ENCODE measurements at places on chromosomes 12 and 14.
A peak's percentile ranks its signal among the peaks of the same experiment; 100 is the strongest.

DNA sequence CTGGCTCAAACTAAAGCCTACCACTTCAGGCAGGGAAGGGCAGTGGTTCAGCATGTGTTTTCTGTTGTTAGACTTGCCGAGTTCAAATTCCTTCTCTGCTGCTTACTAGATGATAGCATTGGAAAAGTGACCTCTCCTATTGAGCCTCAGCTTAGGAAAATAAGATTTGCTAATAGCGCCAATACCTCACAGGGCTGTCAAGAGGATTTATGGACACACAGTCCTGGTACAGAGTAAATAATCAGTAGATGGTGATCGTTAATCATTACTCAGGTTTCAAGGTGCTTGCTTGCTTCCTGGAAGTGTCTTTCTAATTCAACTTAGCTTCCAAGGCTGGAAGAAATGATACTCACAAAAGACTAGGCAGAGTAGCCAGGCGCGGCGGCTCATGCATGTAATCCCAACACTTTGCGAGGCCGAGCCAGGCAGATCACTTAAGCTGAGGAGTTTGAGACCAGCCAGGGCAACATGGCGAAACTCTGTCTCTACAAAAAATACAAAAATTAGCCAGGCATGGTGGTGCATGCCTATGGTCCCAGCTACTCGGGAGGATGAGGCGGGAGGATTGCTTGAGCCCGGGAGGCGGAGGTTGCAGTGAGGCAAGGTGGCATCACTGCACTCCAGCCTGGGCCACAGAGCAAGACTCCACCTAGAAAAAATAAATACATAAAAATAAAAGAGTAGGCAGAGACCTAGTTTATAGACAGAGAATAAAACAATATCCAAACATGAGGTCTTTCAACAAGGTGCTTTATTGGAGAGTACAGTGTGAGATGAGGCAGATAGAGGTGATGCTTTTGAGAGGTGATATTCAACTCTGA is 6.0 kb downstream of the PLA2G1B start:
- no peak for DNase-seq

- no peak for DNase-seq
These were observed 328.3 kb downstream of the APAF1 start for GRCh38 chr12:98973395-98973794.

DNA sequence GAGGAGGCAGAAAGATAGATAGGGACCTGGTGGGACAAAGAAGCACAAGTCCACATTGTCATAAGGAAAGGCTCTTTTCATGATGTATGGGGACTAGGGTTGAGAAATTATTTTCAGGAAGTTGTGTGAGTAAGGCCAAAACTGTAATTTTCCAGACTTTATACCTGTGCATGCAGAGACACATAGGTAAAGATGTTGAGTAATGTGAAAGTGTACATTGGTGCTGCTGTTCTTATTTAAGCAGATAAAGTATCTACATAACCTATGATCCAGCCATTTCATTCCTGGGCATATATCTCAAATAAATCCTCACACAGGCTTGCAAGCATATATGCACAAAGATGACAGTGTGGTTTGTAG is 332.2 kb downstream of the DUSP6 start:
- DNase-seq = no peak

GRCh38 chr12:125083072-125083471 is 17.8 kb downstream of the AACS start:
- peak; percentile 95 for DNase-seq

GRCh38 chr12:25713264-25713663 is 160.2 kb upstream of the LMNTD1 start:
- DNase-seq = no peak

DNA sequence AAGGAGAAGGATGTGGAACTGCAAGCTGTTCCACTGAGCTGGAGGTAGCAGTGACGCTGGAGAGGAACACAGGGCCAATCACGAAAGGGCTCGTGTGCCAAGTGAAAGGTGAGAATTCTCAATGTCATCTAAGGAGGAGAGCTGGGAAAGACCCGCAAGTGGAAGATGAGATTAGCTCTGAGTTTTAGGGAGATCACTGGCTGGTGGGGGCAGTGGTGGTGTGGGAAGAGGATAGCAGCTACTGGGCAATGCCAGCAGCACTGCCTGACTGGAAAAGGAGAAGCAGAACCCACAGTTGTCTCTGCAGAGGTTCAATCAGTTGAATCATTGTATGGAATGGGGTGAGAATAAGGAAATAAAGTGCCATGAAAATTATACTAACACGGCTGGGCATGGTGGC is 27.8 kb downstream of the SLC25A47 start:
- DNase-seq = no peak

DNA sequence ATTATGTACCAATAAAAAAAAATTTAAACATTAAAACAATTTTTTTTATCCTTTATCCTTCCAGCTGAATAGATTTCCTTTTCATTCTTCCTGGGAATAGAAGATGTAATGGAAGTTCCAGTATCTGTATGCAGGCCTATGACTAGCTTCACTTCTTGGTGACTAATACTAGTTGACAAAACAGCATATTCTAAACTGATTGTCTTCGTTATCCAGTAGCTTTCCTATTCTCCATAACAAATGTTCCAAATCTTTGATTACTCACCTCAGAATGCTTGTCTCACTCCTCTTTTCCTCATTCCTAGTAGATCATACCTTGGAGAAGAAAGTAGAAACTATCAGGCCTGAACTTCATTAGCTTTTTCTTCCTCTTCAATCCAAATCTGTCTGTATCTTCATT is 70.7 kb downstream of the PLEKHA5 start:
- no peak for DNase-seq

DNA sequence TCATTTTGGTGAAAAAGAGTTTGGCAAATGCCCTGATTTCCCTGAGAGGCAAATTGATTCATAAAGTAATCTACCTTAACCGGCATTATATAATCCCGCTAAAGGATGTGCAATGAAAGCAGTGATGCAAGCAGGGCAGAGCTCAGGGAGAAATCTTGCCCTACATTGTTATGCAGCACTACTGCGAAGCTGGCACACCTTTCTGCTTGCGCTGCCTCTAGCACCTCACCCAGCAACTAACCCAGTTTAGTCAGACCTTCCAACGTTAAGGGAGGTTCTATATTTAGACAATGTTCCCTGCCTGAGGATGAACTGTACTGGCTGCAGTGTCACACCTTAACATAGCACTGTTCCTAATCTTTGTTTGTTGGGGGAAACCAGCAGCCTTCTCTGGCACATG is 60.8 kb upstream of the CCDC196 start:
- DNase-seq = no peak

GRCh38 chr14:93027810-93028723 is 87.7 kb downstream of the ITPK1 start:
- DNase-seq = no peak

DNA sequence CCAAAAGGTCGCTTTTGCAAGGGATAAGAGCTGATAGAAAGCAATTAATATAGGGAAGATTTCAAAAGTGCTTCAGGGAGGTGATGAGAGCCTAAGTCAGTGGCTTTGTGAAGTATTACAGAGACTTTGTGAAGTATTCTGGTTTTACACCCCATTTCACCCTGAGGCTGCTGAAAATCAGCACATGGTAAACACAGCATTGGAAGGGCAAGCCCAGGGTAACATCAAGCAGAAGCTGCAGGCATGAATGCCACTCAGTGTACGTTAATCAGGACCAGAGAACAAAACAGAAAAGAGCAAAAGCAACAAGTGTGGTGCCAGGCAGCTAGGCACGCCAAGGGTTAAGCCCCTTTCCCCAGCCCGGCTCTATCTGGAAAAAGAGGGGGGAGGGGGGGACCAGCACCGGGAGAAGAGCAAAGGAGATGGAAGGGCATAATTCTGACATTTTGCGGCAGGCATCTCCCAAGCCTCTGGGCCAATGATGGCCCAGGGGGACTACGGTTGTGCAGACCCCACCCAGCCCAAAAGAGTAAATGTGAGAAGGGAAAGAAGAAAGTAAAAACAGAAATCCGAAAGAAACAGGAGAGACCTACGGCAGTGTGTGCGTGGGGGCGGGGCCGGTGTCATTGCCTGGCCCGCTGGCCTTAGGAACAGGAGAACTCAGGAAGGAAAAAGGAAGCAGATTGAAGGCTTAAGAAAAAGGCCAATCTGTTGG is 58.9 kb downstream of the DHRS2 start:
- DNase-seq = no peak

- no peak for DNase-seq
These were observed 55.1 kb upstream of the PIK3C2G start for GRCh38 chr12:18206198-18206597.

DNA sequence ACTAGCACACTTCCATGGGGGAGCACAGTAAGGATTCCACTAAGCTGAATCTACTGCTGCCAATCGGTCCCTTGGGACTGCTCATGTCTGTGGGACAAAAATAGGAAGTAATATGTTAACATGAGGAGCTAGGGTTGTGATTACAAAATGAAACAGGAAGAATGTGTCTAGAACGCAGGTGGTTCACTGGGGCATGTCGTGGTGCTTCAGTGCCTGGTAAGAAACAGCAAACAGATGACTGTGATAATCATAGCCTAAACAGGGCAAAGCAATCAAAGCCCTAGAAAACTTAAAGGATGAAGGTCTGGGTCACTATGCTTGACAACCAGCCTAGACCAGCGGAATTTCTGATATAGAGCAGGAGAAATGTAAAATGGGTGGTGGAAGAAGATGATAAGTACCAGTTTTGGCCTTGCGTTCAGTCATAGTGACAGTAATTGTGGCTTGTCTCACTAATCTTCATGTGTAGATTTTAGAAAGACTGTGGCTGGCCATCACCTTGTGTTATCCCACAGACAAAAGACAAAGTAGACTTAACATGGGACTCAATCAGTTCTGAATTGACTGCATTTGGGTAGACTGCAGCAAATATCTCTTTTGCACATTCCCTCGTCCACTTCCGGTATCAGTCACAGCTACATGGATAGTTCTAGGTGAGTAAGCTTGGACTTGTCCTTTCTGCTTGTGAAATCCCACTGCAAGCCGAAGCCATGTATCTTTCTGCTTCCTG is 51.4 kb downstream of the WASHC3 start:
- DNase-seq = no peak

GRCh38 chr14:30267141-30267540 is 291.8 kb upstream of the G2E3 start:
- DNase-seq = no peak

DNA sequence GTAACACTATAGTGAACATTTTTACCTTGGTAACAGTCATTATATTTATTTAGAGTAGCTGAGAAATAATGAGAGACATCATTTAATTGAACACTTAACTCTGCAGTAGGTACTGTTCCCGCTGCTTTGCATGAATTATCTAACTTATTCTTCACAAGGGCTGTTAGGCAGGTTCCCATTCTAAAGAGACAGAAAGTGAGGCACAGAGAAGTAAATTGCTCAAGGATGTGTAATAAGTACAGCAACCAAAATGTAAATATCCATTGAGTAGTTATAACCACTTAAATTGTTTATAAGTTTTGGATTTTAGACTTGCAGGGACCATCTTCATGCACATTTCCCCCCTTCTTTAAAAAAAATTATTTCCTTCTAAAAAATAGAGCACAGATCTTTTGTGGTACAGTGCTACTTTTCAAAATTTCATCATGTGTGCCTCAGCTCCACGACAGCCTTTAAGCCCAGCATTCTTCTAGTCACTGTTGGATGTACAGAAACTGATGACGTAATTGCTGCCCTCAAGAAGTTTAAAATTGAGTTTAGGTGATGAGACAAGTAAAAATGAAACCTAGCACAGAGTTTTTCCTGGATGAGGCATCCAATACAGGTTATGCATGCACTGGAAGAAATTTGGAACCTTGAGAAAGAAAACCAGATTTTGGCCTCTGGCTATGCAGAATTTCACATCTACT is 6.0 kb upstream of the MANSC4 start:
- DNase-seq = peak; percentile 73

DNA sequence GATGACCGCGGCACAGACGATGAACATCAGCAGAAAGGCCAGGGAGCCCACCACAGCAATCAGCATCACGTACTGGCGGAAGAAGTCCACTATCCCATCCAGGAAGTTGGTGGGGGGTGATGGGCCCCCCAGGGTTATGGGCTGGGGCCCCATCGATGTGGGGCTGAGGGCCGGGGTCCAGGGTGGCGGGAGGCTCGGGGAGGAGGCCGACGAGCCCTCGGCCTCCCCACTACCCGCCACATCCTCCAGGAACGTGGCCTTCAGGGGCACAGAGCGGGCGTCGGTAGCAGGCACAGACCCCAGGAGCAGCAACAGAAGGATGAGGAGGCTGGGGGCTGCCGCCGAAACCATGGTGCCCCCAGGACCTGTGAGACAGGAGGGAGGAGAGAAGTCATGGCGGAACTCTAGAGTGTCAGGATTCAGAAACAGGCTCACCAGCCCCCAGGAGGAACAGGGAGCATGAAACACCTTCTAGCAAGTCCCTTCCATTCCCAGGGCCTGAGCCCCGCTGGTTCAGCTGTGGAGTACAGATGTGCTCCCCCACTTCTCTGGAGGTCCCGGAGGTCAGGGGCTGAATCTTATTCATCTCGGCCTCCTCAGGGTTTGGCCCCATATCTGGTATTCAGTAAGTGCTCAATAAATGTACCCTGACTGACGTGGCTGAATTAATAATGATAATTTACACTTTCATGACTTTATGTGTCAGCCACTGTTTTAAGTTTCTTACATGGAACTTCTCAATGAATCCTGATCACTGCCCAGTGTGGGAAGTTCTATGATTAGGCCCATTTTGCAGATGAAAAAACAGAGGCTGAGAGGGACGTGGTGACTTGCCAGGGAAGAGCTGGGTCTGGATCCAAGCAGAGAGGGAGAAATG is 5.6 kb downstream of the TMEM119 start:
- no peak for DNase-seq

- DNase-seq = no peak
These were observed 5.6 kb downstream of the HOXC13 start for GRCh38 chr12:53944209-53944608.

- no peak for DNase-seq
These were observed 268.7 kb downstream of the ALG10 start for GRCh38 chr12:34291001-34291400.

DNA sequence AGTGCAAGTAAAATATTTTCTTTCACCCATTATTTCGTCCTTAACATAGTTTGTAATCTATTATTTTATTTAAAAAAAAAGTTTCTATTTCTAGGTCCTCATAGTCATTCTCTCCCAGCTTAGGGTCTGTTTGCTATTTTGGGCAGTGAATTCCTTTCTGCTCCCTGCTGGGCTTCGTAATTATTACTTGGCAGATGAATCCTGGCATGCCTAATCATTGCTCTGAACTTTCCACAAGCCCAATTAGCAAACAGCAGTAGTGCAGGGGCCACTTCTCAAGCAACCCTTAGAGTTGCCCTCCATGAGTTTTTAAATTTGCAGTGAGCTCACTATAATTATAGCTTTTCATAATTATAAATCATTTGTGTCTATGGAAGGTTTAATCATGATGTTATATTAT is 1378.3 kb upstream of the SEL1L start:
- peak; percentile 34 for DNase-seq

- DNase-seq = no peak
These were observed 90.1 kb downstream of the FOXN4 start for GRCh38 chr12:109218996-109219395.

DNA sequence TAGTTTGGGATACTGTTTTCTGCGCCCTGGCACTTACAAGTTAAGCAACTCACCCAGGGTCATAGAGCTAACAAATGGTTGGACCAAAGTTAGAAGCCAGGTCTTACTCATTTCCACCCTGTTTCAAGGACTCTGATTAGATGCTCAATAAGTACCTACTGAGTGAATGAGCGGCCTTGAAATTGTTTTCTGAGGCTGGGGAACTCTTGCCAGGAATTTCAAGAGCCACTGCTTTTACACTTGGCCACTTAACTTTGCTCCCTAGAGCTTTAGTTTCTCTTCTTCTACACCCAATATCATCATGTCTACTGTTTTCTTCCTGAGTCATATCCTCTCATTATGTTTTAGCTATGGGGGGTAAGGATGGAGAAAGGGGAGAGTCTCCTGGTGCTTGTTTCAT is 431.6 kb downstream of the ZFP36L1 start:
- DNase-seq = no peak
